ENCODE measurements at places on chromosomes 4 and X. TPM values are rescaled to one million over a fixed set of nuclear protein-coding genes. Genes with fewer than 3 reads are reported as not detected.

Gene DUSP9
- 0.21 TPM for total RNA-seq

Gene LIMCH1
- 9.8 TPM for total RNA-seq

GRCh38 chr4:82784681-82785610 lies 13.7 kb downstream of the SCD5 start:
- no peaks in the 10 kb centered on the region for H3K36me3 ChIP-seq
- peaks cover 79% of the 10 kb centered on the region for H3K27me3 ChIP-seq
- no peak overlapping the region for H3K27ac ChIP-seq

DNA sequence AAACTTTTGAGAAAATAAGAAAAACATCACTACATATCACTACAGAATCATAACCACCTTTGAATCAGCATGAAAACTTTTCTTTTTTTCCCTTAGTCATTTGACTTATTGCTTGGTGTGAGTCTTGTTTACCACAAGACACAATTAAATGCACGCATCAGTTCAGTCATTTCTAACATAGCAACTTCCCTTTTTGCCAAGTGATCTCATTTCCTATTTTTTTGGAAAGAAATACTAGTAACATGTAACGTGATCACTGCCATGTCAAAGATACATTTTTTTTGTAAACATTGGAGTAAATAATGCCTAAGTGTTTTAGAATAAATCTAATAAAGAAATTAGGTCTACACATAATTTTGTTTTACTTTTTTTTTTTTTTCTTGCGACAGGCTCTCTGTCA lies 5.1 kb upstream of the CXCL8 start:
- no peaks in the 10 kb centered on the region for H3K36me3 ChIP-seq
- DNase-seq: no peak
- H3K27ac ChIP-seq: no peak overlapping the region
- no peaks in the 10 kb centered on the region for H3K27me3 ChIP-seq
- no peaks in the 10 kb centered on the region for H3K4me1 ChIP-seq

DNA sequence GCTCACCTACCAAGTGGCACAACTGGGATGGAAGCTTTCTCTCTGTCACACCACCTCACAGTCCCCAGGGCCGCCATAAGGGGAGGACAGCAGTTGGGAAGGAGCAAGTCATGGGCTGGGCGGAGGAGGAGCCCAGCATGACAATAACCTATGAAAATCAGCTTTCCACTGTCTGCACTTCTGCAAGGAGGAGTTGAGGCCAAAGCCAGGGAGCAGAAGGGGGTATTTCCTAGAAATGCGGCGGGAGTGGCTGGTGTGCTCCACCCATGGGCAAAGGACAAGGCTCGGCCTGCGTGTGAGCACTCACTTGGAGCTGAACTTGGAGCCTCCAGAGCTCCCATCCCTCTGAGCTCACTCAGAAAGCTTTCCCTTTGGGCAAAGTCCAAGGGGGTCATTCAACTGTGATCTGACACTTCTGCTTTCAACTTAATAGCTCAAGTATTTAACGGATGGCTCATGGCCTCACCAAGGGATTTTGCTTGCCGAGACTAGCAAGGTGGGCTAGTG lies 18.5 kb downstream of the APLN start:
- H3K27ac ChIP-seq: no peak overlapping the region
- no peaks in the 10 kb centered on the region for H3K27me3 ChIP-seq
- no peak overlapping the region for H3K4me3 ChIP-seq
- H3K36me3 ChIP-seq: no peaks in the 10 kb centered on the region
- no peak for DNase-seq

DNA sequence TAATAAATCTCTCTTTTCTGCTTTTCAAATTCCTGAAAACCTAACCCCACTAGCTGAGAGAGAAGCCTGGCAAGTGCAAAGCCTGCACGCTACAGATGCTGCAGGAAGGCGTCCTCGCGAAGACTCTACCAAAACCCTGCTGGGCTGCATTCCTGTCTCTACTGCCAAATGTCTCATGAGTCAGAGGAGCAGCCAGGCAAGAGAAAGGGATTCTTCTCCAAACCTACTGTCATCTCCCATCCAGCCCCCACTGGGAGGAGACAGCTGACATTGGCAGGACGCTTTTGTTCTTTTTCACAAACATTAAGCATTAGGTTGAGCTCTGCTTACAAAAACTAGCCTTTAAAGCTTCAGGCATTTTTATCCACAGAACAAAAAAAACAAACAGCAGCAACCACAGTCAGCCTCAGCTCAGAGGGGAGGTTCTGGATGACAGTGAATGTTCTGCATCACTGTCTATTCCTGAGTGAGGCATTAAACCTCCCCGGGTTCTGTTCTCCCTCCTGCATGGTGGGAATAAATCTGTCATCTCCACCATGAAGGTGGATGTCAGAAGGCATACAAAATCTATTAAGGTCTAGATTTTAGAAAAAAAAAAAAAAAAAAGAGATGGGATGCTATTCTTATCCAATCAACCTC lies 18.0 kb downstream of the CRMP1 start:
- H3K4me1 ChIP-seq: peaks cover 12% of the 10 kb centered on the region
- H3K27ac ChIP-seq: no peak overlapping the region
- no peaks in the 10 kb centered on the region for H3K36me3 ChIP-seq
- peak; percentile 59 for DNase-seq

Gene ZFP92
- 0.22 TPM for total RNA-seq

GRCh38 chr4:186554539-186554913 lies 841 bp downstream of the MTNR1A start:
- peak; percentile 72 for DNase-seq
- no peaks in the 10 kb centered on the region for H3K36me3 ChIP-seq
- H3K4me1 ChIP-seq: no peaks in the 10 kb centered on the region
- no peak overlapping the region for H3K27ac ChIP-seq
- H3K4me3 ChIP-seq: peak overlapping the region; percentile 76

GRCh38 chr4:100581337-100581736 lies 63.5 kb upstream of the EMCN start:
- no peak overlapping the region for H3K4me3 ChIP-seq
- DNase-seq: no peak
- peaks cover 6% of the 10 kb centered on the region for H3K4me1 ChIP-seq
- H3K27ac ChIP-seq: no peak overlapping the region

DNA sequence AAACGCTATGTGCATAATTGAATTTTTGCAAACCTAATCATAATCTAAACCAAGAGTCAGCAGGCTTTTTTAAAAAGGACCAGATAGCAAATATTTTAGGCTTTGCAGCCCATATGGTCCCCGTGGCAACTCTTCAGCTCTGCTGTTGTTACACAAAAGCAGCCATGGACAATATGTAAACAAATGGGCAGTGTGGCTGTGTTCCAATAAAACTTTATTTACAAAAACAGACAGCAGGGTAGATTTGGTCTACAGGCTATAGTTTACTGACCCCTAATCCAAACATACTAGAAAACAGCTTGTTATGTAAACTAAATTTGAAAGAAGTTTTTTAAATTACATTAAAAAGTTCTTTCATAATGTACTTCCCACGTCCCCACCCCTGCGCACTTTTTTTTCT lies 53.1 kb downstream of the FUNDC1 start:
- no peaks in the 10 kb centered on the region for H3K27me3 ChIP-seq
- no peak overlapping the region for H3K27ac ChIP-seq
- no peaks in the 10 kb centered on the region for H3K4me1 ChIP-seq
- H3K36me3 ChIP-seq: no peaks in the 10 kb centered on the region
- H3K4me3 ChIP-seq: no peak overlapping the region
- DNase-seq: no peak

- no peaks in the 10 kb centered on the region for H3K36me3 ChIP-seq
- H3K4me3 ChIP-seq: no peak overlapping the region
- no peaks in the 10 kb centered on the region for H3K27me3 ChIP-seq
- H3K27ac ChIP-seq: no peak overlapping the region
- peaks cover 4% of the 10 kb centered on the region for H3K4me1 ChIP-seq
Observed at GRCh38 chrX:115437841-115438595, 123.0 kb upstream of the PLS3 start.

- DNase-seq: no peak
Observed at GRCh38 chr4:66929748-66930147, 615.6 kb downstream of the CENPC start.

- no peak for DNase-seq
- no peak overlapping the region for H3K4me3 ChIP-seq
- H3K4me1 ChIP-seq: peaks cover 4% of the 10 kb centered on the region
- no peaks in the 10 kb centered on the region for H3K36me3 ChIP-seq
Observed at GRCh38 chr4:126470862-126471261, 1156.1 kb downstream of the FAT4 start.

DNA sequence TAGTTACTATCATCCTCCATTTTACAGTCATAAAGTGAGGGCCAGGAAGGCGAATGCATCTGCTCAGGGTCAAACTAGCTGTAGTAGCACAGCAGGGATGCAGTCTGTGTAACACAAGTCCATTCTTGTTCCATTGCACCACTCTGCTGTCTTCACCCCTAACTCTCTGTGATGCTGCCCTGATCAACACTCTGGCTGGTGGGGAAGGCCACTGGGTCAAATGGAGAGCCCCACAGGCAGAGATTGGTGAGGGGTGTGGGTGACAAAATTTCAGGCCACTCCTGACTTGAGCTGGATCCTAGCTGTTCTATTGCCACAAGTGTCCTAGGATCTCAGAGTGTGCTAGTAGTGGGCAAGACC lies 136.5 kb downstream of the PJA1 start:
- no peak for DNase-seq
- peaks cover 6% of the 10 kb centered on the region for H3K4me1 ChIP-seq
- H3K4me3 ChIP-seq: no peak overlapping the region
- no peaks in the 10 kb centered on the region for H3K27me3 ChIP-seq

Gene CXCR3
- not detected for total RNA-seq

Gene DGKK
- 0.19 TPM for total RNA-seq

Gene PRKG2
- 2.3 TPM for total RNA-seq

- no peak for DNase-seq
- no peaks in the 10 kb centered on the region for H3K4me1 ChIP-seq
Observed at GRCh38 chrX:29813174-29813573, 402.2 kb upstream of the MAGEB2 start.

DNA sequence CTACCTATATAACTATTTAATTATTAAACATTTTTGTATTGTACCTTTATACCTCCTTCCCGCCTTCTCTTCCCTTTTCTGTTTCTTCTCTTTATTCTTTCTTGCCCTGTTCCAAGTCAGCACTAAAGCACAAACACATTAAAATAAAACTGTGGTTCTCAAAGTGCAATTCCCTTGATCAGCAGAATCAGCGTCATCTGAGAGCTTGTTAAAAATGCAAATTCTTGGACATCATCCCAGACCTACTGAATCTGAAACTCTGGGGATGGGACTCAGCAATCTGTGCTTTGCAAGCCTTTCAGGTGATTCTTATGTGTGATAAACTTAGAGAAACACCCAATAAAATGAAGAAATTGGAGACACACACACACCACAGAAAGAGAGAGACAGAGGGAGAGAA lies 178.4 kb upstream of the BMP3 start:
- H3K27ac ChIP-seq: no peak overlapping the region
- no peaks in the 10 kb centered on the region for H3K36me3 ChIP-seq
- no peak for DNase-seq
- H3K4me3 ChIP-seq: no peak overlapping the region
- H3K27me3 ChIP-seq: no peaks in the 10 kb centered on the region
- H3K4me1 ChIP-seq: no peaks in the 10 kb centered on the region

DNA sequence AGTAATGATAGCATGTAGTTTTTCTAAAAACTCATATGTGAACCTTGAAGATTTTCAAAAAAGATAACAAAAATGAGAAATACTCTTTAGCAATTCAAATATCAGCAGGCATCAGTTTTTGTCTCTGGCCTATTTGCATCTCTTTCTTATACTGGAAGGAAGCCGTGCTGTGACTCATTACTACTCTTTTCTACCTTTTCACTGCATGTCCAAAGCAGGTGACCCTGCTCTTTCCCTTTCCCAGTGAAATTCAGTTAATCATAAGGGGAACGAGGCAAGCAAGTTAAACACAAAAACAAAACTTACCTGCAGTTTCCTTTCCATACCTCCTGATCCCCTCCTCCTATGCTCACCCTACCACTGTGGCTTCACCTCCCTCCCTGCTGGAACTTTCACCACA lies 9.3 kb downstream of the SPATA4 start:
- no peak overlapping the region for H3K27ac ChIP-seq
- no peak overlapping the region for H3K4me3 ChIP-seq
- H3K36me3 ChIP-seq: no peaks in the 10 kb centered on the region
- no peaks in the 10 kb centered on the region for H3K27me3 ChIP-seq
- H3K4me1 ChIP-seq: no peaks in the 10 kb centered on the region

Gene GAB3
- total RNA-seq: not detected

DNA sequence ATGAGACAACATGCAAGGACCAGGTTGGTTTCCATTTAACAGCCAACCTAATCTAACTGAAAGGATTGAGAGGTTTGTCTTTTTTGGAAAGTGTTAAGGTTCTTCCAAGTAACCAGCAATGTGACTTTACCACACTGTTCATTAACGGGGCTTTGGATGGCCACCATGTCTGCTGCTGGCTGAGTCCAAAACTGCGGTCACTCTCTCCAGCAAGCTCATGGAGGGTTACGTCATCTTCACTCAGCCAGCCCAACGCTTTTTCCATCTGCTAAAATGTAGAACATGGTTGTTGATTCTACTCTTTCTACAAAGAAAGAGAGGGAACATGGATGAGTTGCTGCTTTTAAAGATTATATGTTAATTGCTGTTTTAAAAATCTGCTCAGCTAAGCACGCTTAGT lies 11.0 kb downstream of the PKD2 start:
- H3K27ac ChIP-seq: no peak overlapping the region
- DNase-seq: no peak
- no peak overlapping the region for H3K4me3 ChIP-seq
- no peaks in the 10 kb centered on the region for H3K27me3 ChIP-seq
- peaks cover 8% of the 10 kb centered on the region for H3K36me3 ChIP-seq

DNA sequence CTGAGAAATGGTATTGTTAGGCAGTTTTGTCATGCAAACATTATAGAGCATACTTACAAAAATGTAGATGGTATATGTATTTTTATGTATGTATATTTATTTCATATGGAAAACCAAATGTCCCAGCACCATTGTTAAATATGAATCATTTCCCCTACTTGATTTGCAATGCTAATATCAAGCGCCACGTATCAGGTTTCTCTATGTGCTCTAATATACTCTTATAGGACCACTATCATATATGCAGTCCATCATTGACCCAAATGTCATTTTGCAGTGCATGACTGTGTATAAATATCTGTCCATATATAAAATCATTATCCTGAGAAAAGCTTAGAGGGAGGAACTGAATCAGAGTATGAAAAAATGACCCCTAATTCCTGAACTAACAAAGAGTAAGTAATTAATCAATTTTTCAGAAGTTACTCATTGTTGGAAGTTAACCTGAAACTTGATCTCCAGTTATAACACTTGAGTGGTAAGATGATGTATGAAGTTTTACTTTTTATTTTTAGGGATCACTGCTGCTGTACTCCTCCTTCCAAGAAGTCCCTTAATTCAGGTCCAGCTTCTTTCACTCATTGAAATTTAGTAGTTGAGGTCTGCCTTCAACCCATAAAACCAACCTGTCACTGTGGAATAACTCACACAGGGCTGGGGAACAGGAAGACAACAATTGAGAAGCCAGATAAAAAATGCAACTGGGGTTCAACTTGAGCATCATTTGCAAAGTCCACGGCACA lies 134.8 kb upstream of the LDB2 start:
- DNase-seq: no peak
- H3K4me1 ChIP-seq: no peaks in the 10 kb centered on the region
- H3K4me3 ChIP-seq: no peak overlapping the region
- no peaks in the 10 kb centered on the region for H3K36me3 ChIP-seq
- H3K27me3 ChIP-seq: no peaks in the 10 kb centered on the region

All from neural progenitor cell (in vitro differentiated cells).